NK-92 treated with Interleukin-12 subunit alpha and Interleukin-12 subunit beta, amount 100 ng/mL, for 24 hours (cell line): ENCODE measurements at places on chromosomes 13 and 19.

GRCh38 chr13:112205990-112206389 lies 139.0 kb downstream of the SOX1 start:
- no peak for DNase-seq

DNA sequence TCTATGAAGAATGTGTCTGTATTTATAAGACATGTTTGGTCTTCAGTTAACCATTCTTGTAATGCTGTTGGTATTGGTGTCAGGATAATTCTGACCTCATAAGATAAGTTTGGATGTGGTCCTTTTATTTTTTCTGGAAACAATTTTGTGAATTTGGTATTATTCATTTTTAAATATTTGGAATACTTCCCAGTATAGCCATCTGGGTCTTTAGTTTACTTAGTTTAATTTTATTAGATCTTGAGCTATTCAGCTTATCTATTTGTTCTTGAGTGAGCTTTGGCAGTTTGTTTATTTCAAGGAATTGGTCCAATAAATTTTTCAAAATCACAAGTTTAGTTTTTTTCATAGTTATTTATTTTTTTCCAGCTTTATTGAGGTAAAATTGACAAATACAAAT lies 335.4 kb upstream of the PCDH20 start:
- no peak for DNase-seq

- DNase-seq = peak; percentile 94
Observed at GRCh38 chr13:79451500-79451962, 29.4 kb upstream of the NDFIP2 start.

DNA sequence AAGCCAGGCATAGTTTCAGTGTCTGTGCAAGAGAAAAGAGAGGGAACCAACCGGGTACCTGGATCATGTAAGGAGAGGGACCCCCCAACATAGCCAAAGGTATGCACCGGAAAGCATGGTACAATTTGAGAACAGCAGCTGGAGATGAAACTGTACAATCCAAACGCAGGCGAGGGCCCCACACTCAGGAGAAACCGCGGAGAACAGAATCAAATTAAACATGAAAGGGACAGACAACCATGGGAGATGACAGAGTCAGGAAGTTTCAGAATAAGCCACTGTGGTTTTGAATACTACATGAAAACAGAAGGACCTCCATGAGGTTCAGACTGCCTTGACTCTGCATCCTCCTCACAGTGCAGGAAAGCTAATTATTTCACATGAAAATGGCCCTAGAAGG lies 62.9 kb upstream of the SPATA13 start:
- no peak for DNase-seq

- no peak for DNase-seq
Observed at GRCh38 chr13:48892688-48893075, 83.0 kb upstream of the FNDC3A start.

GRCh38 chr19:40093416-40093815 lies 2.7 kb upstream of the ZNF780A start:
- no peak for DNase-seq
